ENCODE measurements at places on chromosomes 16 and 17.

DNA sequence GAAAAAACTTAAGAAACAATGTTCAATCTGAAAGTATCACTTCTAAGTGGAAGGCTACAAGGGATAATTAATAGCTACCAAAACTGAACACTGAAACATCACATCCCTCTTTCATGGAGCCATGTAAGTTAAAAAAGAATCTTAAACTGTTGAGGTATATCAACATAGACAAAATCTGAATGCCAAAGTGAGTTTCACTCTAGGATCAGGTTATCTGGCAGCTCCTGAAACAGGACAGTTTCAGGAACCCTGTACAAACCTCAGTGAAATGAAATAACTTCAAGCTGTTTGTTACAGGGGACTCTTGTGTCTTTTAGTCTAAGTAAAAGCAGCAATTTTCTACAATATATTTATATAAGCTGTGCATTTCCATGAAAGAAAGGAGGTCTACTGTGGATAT is 73.2 kb downstream of the KANSL1 start:
- no peak for DNase-seq

GRCh38 chr16:10180042-10180770 is 2.0 kb downstream of the GRIN2A start:
- no peak for DNase-seq

DNA sequence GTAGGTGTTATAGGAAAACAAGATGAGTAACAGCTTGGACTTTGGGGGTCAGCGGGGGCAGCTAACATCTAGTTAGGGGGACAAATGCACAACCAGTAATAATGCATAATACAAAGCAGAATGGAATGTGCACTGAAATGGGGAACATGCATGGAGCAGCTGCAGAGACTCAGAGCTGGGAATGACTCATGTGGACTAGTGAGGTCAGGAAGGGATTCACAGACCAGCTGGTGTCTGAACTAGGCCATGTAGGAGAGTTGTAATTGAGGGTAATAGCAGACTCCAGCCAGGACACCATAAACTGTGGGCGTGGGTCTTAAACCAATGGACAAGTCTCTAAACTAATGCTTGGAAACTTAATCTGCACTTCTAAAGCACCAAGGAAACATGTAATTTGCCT is 176.8 kb upstream of the ASIC2 start:
- peak; percentile 20 for DNase-seq

- no peak for DNase-seq
Measured at GRCh38 chr16:88428156-88428555, 24.9 kb upstream of the ZFPM1 start.

- no peak for DNase-seq
Measured at GRCh38 chr17:35390663-35391062, 17.2 kb upstream of the SLFN11 start.
